ENCODE measurements at places on chromosomes 4 and X. TPM values are rescaled to one million over a fixed set of nuclear protein-coding genes. Genes with fewer than 3 reads are reported as not detected.
A peak's percentile ranks its signal among the peaks of the same experiment; 100 is the strongest.

DIAPH2 gene
- total RNA-seq, result 5.6 TPM

TLR2 gene
- total RNA-seq, result 0.53 TPM

CXorf66 gene
- total RNA-seq, result not detected

GAGE13 gene
- not detected for total RNA-seq

ZNF141 gene
- total RNA-seq, result 22.1 TPM

- DNase-seq, result no peak
These were observed 515.9 kb upstream of the NDST4 start for GRCh38 chr4:115629270-115629669.

COL4A6 gene
- not detected for total RNA-seq

- no peak for DNase-seq
These were observed 250.4 kb downstream of the TMA16 start for GRCh38 chr4:163744861-163745260.

ESX1 gene
- total RNA-seq, result not detected

TRMT10A gene
- total RNA-seq, result 10.1 TPM

- peak; percentile 1 for DNase-seq
These were observed 545.2 kb downstream of the C4orf33 start for GRCh38 chr4:129641179-129641578.

- DNase-seq, result no peak
These were observed 1.6 kb upstream of the LIN54 start for GRCh38 chr4:83012200-83012686.

ETDB gene
- total RNA-seq, result not detected

- no peak for DNase-seq
These were observed 75.0 kb downstream of the FAM13A start for GRCh38 chr4:88981993-88982392.

GAB3 gene
- total RNA-seq, result 6.7 TPM

- DNase-seq, result no peak
These were observed 162.0 kb downstream of the ATP10D start for GRCh38 chr4:47647029-47647428.

SLC6A8 gene
- total RNA-seq, result 1.2 TPM

DNA sequence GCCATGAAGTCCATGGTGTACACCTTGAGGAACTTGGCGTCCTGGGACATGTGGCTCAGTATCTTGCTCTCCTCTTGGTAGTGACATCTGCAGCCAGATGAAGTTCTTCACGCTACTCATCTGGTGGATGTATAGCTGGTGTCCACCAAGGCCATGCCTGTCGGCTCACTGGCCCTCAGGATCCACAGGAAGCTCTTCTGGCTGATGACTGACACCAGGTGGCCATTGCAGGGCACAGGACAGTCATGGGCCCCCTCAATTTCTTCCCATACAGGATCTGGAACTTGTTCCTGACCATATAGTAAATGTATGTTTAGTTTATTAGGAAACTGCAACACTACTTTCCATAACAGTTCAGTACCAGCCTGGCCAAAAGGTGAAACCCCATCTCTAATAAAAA is 10.3 kb upstream of the CLCN5 start:
- no peak for DNase-seq

DNA sequence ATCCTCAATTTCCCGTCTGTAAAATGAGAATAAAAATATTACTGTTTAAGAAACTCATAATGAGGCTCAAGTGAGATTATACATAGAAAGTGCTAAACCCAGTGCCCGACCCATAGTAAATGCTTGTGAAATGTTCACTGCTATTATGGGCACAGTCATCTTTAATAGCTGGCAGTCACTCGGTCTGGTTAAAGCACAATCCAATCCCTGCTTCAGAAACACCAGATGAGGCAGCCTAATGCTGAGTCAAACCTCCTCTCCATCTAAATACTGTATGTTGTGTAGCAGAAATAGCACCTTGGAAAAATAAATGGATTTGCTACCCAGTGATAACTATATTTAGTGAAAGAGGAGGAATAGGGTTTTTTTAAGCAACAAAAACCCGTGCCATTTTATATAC is 14.5 kb downstream of the EVC2 start:
- DNase-seq, result no peak

DNA sequence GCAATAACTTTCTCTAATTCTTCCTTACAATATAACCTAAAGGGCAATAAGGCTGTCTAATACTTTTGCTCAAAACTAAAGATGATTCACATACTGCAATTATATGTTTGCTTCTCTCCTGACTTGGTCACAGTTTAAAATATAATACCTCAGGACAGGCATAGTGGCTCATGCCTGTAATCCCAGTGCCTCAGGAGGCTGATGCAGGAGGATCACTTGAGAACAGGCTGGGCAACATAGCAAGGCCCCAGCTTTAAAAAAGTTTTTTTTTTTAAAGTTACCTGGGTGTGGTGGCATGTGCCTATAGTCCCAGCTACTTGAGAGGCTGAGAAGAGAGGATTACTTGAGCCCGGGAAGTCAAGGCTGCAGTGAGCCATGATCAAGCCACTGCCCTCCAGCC is 229.7 kb upstream of the GALNT7 start:
- DNase-seq, result no peak

ASB9 gene
- 0.18 TPM for total RNA-seq

GRCh38 chrX:43805579-43805978 is 76.7 kb downstream of the MAOB start:
- no peak for DNase-seq

DNA sequence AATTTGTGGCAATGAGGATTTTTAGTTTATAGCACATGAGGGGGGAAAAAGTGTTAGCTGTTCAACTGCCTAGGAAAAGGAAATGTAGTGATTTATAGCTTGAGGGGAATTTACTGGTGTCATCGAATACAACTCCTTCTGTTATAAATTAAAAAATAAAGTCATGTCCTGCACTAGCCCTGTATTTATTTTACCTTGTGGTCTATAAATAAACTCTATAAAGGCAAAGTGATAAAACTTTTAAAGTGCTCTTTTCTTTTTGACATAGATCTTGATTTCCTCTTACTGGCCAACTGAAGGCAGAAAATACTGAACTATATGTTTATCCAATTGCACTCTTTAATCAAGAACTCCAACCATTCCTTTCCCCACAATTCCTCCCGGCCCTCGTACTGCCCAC is 672.1 kb upstream of the SLIT2 start:
- no peak for DNase-seq

GRCh38 chrX:134746410-134746785 is 88.1 kb upstream of the PLAC1 start:
- no peak for DNase-seq

BMPR1B gene
- total RNA-seq, result not detected

- DNase-seq, result no peak
These were observed 13.2 kb downstream of the MAGED2 start for GRCh38 chrX:54820737-54821136.

PCDH10 gene
- total RNA-seq, result not detected

DNA sequence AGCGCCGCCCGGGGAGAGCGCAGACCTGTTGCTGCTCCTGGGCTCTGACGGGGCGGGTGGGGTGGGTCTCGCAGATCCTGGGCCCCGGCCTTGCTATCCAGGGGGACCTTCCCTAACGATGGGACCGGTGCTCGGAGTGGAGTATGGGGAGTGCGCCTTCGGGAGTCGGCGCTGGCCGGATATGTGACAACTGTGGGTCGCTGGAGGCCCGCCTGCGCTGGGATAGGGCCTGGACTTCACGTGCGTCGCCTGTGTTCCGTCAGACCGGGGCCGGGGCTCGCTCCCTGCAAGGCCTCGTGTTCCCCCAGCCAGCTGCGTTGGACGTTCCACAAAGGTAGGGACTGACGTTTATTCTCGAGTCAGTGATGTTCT is 1.3 kb downstream of the TBL1X start:
- no peak for DNase-seq

DNA sequence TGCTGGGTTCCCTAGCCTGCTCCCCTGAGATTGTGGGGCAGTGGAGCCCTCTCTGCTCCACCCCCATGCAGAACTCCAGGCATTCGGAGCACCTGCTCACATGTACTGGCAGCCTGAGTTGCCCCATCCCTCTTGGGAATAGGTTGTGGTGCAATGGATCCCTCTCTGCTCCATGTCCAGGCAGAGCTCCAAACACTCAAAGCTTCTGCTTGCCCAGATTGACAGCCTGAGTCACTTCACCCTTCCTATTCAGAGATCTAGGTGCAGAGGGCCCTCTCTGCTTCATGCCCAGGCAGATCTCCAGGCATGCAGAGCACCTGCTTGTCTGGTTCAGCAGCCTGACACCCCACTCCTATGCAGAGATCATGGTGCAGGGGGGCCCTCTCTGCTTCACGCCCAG is 18.6 kb upstream of the TEX13B start:
- no peak for DNase-seq

BTC gene
- not detected for total RNA-seq

ARHGEF38 gene
- not detected for total RNA-seq

SSX3 gene
- total RNA-seq, result not detected

- no peak for DNase-seq
These were observed 247.6 kb upstream of the RPS6KA3 start for GRCh38 chrX:20514358-20514757.

DNA sequence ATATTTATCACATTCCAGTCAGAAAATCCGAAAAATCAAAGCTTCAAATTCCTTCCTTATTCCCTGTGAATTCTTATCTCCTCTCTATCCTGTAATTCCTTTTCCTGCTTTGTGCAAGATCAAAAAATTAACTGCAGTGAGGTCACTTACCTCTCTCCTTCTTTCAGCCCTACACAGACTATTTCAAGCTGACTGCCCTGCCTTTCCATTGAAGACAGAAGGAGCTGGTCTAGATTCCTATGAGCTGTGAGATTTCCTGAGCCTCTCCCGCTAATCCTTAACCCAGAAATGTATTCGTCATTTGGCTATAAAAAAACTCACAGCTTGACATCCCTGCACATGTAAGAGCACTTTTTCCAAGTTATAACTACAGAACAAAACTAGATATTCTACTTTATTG is 26.6 kb downstream of the TRIML2 start:
- DNase-seq, result no peak

DNA sequence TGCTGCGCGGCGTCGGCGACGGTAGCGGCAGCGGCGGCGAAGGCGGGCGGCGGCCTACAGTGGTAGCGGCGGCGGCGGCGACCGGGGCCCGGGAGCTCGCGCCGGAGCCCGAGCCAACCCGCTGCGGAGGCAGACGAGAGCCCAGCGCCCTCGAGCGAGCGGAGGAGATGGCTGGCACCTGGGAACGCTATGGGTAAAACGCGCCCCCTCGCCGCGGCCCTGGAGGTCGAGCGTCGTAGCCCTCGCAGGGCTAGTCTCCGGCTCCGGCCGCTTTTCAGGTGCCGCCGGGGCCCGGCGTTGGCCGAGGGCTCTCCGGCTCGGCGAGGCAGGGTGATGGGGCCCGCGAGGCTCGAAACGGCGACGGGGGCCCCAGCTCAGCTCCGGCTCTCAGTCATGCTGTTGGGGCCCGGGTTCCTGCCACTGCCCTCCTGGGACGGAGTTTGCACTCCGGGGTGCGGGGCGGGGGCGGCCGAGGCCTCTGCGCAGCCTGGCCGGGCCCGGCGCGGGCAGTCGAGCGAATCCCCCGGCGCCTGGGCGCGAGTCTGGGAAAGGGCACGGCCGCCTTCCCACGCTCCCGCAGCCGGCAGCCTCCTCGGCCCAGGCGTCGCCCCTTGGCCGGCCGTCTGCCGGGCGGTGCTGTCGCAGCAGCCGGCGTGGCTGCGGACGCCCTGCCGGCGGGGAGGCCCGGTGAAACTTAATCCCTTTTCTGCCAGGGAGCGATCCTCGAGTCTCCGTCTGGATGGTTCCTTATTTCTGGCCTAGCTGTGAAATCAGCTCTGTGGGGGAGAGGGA is 768 bp downstream of the MID2 start:
- DNase-seq, result peak; percentile 1

DNA sequence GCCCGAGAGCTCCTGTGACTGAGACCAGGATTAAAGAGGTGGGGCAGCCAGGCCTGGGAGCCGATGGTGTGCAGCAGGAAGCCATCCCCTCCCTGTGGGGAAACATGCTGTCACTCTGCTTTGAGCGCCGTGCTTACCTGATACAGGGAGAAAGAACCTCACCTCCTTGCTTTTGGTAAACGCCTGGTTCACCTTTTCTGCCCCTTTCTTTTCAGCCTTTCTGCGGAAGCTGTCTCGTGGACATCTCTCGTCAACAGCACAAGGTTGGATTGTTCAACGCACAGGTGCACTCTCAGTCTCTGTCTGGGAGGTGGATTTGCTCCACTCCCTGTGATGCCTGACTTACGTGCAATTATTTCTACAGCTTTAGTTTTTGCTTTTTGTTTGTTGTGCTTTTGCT is 12.0 kb downstream of the ZFYVE28 start:
- no peak for DNase-seq

DNA sequence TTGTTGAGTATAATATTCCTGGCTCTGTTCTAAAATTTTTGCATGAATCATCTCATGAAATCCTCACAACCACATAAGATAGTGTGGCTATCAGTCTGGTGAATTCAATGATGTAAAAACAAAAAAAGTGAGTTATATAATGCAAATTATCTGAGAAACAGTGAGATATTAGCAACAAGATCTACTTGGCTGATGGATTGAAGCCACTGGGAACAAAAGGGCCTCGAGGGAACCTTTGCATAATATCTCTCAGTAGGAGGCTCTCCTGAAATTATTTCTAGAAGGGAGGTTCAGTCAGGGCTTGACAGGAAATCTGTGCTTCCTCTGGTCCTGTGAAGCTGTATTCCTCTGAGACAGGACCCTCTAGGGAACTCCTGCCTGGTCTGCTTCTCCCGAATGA is 30.1 kb upstream of the NUP54 start:
- DNase-seq, result no peak

DNA sequence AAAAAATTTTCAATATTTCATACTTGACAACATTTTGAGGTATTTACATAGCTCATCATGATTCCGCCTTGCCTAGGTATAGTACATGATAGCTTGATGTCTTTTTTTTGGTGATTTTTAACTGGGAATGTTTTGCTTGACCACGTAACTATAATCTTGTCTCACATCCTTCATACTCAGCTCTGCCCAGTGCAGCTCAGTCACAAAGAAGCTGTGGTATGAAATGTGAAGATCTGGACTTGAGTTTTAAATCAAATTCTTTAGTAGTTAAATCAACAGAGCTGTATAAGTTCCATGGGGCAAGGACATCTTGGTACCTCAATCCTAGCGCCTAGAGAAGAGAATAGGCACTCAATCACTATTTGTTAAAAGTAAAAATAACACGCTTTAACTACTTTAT is 276.3 kb upstream of the DKK2 start:
- DNase-seq, result no peak

DNA sequence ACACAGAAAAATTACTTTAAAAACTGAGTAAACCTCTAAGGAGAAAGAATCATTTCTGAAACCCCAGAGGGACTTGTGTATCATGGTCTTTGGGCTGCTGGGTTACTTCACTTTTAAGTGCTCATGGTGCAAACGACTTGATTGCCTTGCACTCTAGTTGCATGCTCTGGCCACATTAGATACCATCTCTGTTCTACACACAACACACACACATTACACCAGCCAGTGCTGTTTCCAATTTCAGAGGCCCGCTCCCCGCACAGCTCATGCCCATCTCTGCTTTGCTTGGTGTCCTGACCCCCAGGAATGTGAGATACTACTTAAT is 2.1 kb downstream of the PPP3CA start:
- peak; percentile 17 for DNase-seq

NAT8L gene
- 0.42 TPM for total RNA-seq

PRDM8 gene
- 10.9 TPM for total RNA-seq

MTHFD2L gene
- 7.5 TPM for total RNA-seq

Data from CD8-positive, alpha-beta memory T cell (primary cell).